ENCODE measurements at places on chromosomes 3 and 15. TPM values are rescaled to one million over a fixed set of nuclear protein-coding genes. Genes with fewer than 3 reads are reported as not detected.

The CCR3 gene
- total RNA-seq, result 0.43 TPM

DNA sequence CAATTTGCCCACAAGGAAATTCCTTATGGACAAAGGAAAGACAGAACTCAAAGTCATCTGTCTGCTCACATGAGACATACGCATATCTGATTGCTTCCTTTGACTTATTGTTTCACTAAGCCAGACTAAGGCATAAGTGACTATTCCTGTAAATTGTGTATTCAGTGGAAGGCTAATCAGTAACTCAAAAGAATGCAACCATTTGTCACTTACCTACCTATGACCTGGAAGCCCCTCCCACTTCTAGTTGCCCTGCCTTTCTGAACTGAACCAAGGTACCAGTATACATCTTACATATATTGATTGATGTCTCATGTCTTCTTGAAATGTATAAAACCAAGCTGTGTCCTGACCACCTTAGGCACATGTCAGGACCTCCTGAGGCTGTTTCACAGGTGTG lies 53.5 kb upstream of the PROK2 start:
- DNase-seq, result no peak

DNA sequence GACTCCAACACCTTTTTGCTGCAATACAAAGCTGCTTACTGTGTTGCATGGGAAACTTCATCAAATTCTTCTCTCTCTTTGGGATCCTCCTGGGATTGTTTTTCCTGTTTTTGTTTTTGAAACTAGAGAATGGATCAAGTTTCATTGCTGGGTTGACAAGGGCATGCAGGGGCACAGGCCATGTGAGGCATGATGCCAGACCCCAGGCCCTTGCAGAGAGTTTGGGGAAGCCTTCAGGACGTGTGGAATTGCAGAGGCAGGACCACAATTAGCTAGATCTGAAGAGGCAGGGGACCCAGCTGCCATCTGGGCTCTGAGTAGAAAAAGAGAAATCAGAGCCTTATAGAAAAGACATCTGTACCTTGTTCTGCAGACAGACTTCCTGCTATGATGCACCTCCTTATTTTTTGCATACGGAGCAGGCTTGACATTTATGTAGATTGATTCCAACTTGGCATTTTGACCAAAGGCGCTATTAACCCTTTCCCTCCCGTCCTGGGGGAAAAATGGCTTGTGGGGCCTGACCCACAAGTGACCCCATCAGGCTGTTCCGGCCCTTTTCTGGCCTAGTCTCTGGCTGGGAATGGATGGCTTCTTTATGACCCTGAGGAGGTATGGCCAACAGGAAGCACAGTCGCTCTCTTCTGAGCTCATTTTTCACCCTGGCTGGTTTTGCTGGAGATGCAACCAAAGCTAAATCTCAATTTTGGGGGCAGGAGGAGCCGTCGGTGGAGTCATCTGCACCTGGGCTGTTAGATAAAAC lies 44.3 kb upstream of the CHRNB4 start:
- DNase-seq, result no peak

The VEPH1 gene
- 139 TPM for total RNA-seq

The PRTG gene
- 8.6 TPM for total RNA-seq

The TMEM45A gene
- total RNA-seq, result 15.9 TPM

The CADM2 gene
- 0.55 TPM for total RNA-seq

DNA sequence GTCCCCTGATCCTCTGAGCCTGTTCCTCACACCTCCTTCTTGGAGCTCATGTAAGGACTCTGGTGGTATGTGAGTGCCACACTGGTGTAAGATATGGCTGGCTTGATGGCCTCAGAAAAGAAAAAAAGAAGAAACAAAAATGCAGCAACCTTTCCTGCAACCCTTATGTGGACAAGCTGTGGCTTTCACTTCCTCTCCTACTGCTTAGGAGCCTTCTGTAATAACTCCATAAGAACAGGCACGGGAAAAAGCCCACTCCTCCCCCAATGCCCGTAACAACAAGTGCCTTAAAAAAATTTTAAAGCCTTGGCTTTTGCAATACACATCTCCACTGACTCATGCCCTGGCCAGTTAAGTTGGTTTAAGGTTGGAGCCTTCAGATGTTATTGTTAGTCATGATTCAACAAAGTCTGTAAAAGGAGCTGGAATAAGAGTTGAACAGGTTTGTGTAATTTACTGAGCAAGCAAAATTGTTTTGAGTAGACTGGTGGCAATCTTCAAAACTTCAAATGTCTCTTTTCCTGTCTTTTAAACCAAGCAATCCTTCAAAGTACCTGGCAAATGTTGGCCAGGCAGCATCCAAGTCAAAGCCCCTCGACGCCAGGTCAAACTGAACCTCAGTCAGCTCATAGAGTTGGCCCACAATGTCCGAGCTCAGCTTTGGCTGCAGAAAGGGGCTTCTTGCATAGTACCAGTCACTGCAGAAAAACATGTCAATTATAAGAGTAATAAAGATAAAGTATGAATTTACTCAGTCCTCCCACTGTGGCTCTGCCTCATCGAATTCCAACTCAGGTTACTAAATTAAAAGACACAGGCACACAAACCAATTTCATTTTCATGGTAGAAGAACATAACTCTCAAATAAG lies 22.9 kb downstream of the FYCO1 start:
- DNase-seq, result no peak

The SETD5 gene
- 124 TPM for total RNA-seq

- DNase-seq, result no peak
These were observed 471 bp downstream of the NKIRAS1 start for GRCh38 chr3:23916152-23916885.

DNA sequence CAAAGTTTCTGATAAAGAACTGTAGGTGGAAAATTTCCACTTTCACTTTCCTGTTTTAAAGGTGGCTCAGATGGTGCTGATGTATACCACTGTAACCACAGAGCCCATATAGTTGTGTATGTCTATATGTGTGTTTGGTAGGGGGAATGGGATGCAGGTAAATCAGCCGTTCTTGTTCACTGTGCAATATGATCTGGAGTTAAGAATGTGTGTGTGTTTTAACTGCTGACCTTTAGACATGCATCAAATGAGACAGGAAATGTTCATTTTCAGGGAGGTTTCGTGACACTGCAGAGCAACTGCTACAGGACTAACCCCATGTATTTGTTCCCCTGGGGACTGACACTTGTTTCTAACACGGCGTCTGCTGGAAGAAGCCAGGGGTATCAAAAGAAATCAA lies 180.5 kb downstream of the TAFA4 start:
- DNase-seq, result no peak

- no peak for DNase-seq
These were observed 9.9 kb downstream of the RAMAC start for GRCh38 chr15:82995938-82996337.

The GHSR gene
- total RNA-seq, result not detected

DNA sequence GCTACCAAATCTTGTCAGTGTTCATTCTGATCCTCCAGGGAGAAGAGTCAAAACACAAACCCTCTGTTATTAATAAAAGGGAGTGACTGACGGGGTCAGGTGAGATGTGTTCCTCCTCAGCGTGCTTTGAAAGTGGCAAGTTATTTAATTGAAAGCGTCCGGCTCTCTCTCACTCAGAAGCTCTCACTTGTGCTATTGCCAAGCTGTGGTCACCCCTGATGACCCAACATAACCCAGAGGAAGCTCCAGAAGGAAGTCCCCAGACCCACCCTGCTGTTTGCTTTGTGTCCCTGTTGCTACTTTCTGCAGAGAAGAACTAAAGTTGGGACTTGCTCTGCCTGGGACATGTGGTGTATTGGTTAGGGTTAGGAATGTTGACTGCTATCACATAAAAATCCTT lies 235.6 kb downstream of the EDEM1 start:
- no peak for DNase-seq

DNA sequence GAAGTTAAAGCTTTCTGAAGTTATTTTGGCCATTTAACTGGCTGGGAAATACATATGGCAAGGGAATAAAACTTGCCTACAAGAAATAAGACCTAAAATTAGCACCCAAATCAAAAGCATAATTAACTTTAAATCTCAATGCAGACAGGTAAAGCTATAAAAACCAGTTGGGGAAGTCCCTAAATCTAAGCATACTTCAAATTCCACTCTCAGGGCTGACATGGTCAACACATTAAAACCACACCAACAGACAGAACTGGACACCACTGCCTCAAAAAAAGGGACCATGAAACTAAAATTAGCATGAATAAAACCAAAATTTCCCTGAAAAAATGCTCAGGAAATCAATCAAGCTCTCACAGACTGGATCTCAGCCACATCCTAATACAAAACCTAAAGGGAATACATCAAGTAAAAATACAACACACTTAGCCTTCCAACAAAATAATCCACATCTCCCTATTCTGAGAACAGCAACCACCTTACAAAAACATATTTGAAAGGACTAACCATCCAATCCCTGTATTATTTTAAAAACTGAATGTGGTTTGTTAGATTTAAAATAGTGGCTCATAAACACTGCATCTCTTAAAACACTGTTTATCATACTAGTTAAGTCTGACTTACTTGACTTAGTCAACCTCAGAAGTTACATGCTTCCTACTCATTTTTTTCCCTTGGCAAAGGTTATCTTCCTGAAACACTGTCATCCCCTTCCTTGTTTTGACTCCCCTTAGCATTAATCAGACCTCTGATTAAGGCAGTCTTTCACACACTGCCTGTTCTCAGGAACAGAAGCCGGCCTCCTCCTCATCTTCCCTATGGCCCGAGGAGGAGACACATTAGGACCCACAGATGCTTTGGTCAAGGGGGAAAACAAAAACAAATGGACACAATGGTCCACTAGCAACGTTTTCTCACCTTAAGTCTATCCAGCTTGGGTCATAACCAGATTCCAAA lies 8.3 kb downstream of the TRA2B start:
- no peak for DNase-seq

- no peak for DNase-seq
These were observed 34.0 kb upstream of the SLC6A11 start for GRCh38 chr3:10781981-10782380.

The CHRM5 gene
- total RNA-seq, result not detected

DNA sequence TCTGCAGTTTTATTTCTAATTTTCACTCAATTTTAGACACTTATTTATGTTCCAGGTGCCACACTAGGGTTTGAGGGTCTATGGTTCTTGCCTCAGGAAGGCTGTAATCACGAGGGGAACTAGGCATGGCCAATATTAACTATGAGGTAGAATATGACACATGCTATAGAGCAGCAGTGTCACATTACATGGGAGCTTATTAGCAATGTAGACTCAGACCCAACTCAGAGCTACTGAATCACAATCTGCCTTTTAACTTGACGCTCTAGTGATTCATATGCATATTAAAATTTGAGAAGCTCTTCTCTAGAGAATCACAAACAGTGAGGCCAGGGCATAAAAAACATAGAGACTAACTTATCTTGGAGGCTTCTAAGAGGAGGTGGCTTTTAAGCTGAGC lies 32.8 kb upstream of the MRPL3 start:
- no peak for DNase-seq

The TLR9 gene
- 0.87 TPM for total RNA-seq

DNA sequence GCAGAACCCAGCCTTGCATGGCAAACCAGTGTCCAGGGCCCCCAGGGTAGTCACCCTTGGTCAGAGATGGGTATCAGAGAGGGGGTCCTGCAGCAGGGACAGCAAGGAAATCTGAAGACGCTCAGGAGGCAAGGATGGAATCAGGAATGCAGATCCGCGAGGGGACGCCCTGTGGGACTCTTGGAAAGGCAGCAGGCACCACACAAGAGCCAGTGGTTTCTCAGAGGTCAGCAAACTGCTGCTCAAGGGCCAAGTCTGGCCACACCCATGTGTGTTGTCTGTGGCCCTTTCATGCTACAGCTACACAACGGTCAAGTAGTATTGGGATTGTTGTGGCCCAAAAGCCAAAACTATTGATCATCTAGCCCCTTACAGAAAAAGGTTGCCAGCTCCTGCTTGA lies 69.7 kb downstream of the ST8SIA2 start:
- DNase-seq, result no peak

DNA sequence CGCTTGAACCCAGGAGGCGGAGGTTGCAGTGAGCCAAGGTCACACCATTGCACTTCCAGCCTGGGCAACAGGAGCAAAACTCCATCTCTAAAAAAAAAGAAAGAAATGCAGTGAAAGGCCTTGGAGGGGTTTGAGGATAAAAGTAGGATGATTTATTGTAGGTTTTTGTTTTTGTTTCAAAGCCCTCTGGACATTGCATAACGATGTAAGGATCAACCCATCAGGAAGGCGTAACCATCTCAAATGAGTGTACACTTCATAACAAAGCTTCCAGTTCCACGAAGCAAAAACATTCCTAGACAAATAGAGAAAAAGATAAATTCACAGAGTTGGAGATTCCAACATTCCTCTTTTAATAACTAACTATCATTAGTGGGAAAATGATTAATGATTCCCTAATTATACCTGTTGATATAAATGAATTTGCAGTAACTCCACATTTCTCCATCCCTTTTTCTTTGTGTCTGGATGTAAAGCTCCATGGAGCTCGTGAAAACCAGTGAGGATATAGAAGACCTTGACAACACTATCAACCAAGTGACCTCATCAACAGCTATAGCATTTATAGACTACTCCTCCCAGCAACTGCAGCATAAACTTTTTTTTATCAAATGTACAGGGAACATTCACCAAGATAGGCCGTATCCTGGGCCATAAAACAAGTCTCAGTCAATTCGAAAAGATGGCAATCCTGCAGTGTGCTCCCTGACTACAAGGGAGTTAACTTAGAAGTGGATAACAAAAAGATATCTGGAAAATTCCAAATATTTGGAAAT lies 48.7 kb upstream of the PPP4R2 start:
- no peak for DNase-seq

- no peak for DNase-seq
These were observed 249.9 kb downstream of the CACNA2D3 start for GRCh38 chr3:54372232-54372631.

GRCh38 chr3:182046166-182046764 lies 334.5 kb downstream of the SOX2 start:
- DNase-seq, result no peak
